Fibroblast of lung (primary cell): ENCODE measurements at places on chromosomes 16 and 17. TPM values are rescaled to one million over a fixed set of nuclear protein-coding genes. Genes with fewer than 3 reads are reported as not detected.

CCL3 gene
- total RNA-seq: not detected in 2 replicates

RGS11 gene
- total RNA-seq: 3.1 and 6.3 TPM in 2 replicates

TOP2A gene
- 4.9 and 41.6 TPM in 2 replicates for total RNA-seq

RNF222 gene
- total RNA-seq: not detected in 2 replicates

AOC3 gene
- total RNA-seq: 0.17 and 0.26 TPM in 2 replicates

CASKIN2 gene
- total RNA-seq: 4.9 and 8.3 TPM in 2 replicates

NPIPB9 gene
- 1.7 and 1.8 TPM in 2 replicates for total RNA-seq

PRR15L gene
- total RNA-seq: not detected in 2 replicates

ZNF267 gene
- 7.1 and 7.7 TPM in 2 replicates for total RNA-seq

NPIPB13 gene
- 1.3 and 3.0 TPM in 2 replicates for total RNA-seq

C16orf95 gene
- 3.1 and 5.4 TPM in 2 replicates for total RNA-seq

MT1F gene
- total RNA-seq: 0.26 and 2.1 TPM in 2 replicates
